Urothelium cell line (cell line): ENCODE measurements at places on chromosomes 6 and 20.

- no peak for DNase-seq
These were observed 6.9 kb downstream of the GLYATL3 start for GRCh38 chr6:49506569-49507111.

GRCh38 chr20:50224531-50225255 is 34.1 kb downstream of the CEBPB start:
- DNase-seq = peak; percentile 60

GRCh38 chr6:144317736-144318135 is 32.6 kb downstream of the UTRN start:
- no peak for DNase-seq

- no peak for DNase-seq
These were observed 89.2 kb downstream of the UST start for GRCh38 chr6:148835920-148836441.

DNA sequence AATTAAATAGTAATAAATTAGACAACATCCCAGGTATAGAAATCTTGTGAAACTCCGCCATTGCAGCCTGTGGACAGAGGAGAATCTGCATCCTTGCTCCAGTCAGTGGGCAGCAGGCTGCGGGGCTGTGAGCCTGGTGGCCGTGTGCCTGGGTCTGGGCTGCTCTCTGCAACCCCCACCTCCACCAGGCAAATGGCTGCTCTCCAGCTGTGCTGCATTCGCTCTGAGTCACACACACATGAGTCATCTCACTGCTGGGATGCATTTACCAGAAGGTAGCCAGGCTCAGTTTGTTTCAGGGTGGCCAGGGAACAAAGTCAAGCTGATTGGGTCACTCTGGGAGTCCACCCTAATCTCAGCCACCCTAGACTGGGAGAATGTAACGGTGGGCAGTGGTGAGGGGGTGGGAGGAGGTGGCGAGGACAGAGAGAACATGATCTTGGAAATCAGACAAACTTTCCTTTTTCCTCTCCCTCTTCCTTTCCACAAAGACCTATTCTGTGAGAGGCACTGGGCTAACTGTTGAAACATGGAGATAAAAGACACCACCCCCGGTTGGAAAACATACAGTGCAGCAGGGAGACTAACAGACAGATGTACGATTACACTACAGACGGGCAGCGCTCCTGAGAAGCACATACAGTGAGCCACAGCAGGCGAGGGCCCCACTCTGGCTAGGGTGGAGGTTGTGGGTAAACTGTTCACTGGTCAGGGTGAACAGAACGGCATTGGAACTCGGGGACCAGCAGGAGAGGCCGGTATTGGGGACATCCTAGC is 59.2 kb downstream of the TRAM2 start:
- peak; percentile 97 for DNase-seq

- no peak for DNase-seq
These were observed 64.4 kb downstream of the EZR start for GRCh38 chr6:158754738-158755137.

GRCh38 chr6:30127238-30128093 is 8.5 kb upstream of the TRIM40 start:
- no peak for DNase-seq

DNA sequence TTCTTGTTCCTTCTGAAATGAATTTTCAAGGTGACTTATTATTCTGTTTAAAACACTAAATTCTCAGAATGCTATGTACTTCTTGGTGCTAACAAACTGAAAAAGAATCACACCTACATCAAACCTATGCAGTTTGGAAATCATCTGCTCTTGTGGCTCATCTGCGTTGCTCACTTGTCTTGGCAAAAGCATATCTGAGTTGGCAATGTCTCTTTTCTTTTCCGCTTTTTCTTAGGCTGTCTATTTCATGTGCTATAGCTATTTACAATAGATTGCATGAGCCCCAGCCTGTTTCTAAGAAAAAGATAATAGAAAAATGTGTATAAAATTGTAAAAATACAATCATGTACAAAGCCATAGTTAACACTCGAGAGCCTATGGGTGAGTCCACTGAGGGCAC is 348.9 kb upstream of the AGPAT4 start:
- DNase-seq = no peak

GRCh38 chr20:62134735-62135231 is 8.4 kb downstream of the PSMA7 start:
- DNase-seq = no peak

DNA sequence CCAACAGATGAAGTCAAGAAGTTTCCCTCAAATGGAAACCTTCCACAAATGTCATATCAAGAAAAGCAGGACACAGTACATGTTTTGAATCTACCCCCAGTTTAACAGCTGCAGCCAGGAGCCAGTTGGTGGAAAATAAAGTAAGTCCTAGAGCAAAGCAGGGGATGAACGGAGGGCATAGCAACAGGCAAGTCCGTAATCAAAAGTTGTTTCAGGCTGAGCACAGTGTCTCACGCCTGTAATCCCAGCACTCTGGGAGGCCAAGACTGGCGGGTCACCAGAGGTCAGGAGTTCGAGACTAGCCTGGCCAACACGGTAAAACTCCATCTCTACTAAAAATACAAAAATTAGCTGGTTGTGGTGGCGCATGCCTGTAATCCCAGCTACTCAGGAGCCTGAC is 2.4 kb upstream of the SALL4 start:
- DNase-seq = no peak

GRCh38 chr6:158158123-158158522 is 9.9 kb downstream of the SERAC1 start:
- DNase-seq = no peak

DNA sequence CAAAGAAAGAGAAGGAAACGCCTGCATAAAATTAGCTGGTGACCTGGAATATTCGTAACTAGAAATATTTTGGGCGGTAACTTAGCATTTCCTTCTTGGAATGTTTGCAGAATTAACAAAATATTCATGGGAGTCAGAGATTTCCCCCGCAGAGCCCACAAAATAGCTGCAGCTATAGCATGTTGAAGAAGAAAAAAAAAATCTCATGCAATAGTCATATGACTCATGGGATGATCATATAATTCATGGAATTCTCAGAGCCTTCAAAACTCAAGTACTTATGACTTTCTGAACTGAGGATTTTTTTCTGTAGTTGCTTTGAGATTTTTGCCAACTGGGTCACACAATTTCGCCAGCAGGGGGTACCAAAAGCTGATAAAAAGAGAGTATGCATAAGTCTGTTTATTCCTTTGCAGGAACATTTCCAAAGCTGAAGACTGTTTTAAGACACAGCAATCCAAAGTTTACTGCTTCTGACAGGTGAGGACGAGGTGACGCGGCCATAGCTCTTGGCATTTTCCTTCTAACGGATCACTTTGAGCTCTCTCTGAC is 586.0 kb upstream of the CHD6 start:
- DNase-seq = no peak

- DNase-seq = no peak
These were observed 4.2 kb downstream of the TPD52L1 start for GRCh38 chr6:125157725-125158124.

DNA sequence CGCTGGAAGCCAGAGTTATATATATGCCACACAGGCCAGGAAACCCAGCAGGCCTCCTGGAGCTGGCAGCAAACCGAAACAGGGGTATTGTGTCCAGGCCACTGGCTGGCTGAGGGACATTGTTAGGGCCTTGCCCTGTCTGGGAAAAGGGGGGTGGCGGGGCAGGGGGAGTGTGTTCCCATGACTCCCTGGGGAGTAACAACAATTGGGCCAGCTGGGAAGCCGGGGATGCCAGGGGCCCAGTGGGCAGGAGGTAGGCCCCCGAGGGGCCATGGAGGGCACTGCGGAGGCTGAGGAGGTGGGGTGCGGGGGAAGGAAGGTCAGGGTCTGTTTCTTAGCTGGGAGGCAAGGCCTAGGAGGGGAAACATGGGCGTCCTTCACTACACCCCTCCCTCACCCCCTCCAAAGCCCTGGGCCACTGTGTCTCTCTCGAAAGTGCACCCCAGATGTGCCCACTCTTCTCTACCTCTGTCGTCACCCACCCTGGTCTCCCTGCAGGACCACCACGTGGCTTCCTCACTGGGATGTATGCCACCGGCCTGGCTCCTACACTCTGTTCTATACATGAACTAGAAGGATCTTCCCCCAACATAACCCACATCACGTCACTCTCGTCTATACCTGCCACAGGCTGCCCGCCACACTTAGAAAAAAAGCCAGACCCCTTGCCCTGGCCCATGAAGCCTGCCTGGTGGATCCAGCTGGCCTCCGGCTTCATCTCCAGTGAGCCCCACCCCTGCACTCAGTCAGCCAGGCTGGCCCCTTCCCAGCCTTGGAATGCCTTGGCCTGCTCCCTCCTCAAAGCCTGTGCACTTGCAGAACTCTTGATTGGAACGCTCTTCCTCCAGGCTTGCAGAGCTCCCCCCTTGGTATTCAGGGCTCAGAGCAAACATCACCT is 7.8 kb upstream of the E2F1 start:
- no peak for DNase-seq

DNA sequence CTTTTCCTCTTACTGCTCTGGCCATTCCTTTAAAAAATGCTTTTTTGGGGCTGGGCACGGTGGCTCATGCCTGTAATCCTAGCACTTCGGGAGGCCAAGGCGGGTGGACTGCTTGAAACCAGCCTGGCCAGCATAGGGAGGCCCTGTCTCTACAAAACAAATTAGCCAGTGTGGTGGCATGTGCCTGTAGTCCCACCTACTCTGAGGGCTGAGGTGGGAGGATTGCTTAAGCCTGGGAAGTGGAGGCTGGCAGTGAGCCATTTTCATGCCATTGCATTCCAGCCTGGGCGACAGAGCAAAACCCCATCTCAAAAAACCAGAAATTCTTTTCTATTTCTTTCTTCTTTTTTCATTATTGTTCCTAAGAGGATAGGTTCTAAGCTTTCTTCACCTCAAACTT is 36.9 kb upstream of the RNF144B start:
- no peak for DNase-seq

DNA sequence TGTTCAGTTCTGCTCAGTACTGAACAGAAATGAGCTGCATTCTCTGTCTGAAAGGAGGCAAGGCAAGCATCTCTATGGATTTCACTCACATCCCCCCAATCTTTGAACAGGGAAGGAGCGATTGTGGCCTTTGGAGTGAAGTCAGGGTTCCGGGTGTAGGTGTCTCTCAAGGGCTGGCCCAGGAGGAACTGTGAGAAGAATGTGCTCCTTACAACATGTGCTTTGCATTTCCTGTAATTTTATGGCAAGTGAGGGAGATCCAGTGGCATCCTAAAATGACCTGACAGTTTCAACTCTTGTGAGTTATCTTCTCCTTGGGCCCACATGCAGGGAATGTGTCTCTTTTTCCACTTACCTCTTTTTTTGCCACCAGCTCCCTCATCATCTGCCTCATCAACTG is 63.0 kb upstream of the RIN2 start:
- no peak for DNase-seq

- no peak for DNase-seq
These were observed 36.7 kb downstream of the LRFN2 start for GRCh38 chr6:40550202-40551101.

- DNase-seq = no peak
These were observed 43.5 kb downstream of the OR2B6 start for GRCh38 chr6:28000351-28001045.

- DNase-seq = peak; percentile 39
These were observed 76.7 kb downstream of the PREP start for GRCh38 chr6:105326216-105326615.

- DNase-seq = no peak
These were observed 8.6 kb upstream of the SERPINB6 start for GRCh38 chr6:2979819-2980464.

- DNase-seq = no peak
These were observed 102.2 kb downstream of the RTN4IP1 start for GRCh38 chr6:106527117-106527516.

- DNase-seq = no peak
These were observed 39.0 kb upstream of the MDFI start for GRCh38 chr6:41599015-41599851.

GRCh38 chr6:120304223-120304622 is 954.7 kb upstream of the MAN1A1 start:
- DNase-seq = no peak

- DNase-seq = peak; percentile 39
These were observed 3.5 kb downstream of the FOXO3 start for GRCh38 chr6:108564178-108564577.

DNA sequence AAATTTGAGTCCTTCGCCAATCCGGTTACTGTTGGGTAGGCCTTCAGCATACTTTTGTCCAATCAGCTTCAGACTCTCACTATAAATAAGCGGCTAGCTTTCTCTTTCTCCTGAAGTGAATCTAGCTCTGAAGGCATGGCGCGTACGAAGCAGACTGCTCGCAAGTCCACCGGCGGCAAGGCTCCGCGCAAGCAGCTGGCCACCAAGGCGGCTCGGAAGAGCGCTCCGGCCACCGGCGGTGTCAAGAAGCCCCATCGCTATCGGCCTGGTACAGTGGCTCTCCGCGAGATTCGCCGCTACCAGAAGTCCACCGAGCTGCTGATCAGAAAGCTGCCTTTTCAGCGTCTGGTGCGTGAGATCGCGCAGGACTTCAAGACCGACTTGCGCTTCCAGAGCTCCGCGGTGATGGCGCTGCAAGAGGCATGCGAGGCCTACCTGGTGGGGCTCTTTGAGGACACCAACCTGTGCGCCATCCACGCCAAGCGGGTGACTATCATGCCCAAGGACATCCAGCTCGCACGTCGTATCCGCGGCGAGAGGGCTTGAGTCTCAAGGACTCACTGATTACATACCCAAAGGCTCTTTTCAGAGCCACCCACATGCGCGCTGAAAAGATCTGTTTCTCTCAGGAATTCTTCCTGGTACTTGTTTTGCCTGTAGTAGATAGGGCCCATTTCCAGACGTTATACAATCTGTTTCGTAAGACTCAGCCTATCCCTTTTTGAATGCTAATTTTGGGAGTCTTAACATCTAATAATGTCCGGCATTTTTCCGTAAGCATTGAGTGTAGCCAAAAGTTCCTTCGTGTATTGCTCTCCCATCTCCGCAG is 102.0 kb downstream of the OR2B2 start:
- peak; percentile 20 for DNase-seq

DNA sequence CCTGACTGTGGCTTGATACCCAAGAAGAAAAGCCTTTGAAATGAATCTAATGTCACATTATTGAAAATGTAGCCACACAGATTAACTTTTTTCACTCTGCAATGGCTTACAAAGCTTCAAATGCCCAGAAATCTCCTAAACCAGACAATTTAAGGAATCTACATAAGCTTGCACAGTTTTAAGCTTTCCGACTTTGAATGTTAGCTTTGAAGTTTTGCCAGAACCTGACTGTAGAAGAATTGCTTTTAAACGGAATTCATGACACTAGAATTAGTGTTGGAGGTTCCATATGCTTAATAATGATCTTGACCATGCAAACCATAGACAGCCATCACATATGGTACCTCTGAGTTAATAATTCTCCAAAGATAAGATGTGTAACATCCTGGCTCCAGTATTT is 798.5 kb upstream of the EPHA7 start:
- DNase-seq = no peak

GRCh38 chr6:41451515-41452163 is 94.5 kb upstream of the FOXP4 start:
- DNase-seq = no peak

DNA sequence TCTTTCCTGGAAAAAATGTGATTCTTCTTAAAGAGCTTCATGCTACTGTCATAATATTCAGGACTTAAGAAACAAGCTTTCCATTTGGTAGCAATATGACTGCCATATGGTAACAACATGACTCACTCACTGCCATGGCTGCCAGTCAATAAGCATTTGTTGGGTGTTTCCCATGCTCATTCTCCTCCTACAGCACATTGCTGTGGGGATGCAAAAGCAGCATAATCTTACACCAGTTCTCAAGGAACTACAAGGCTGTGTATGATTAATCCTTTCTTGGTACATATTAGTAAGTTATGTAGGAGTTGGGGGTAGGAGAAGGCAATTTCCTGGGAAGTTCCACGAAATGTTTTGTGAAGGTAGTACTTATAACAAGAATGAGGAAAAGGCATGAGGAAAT is 76.7 kb downstream of the CEP162 start:
- DNase-seq = no peak

GRCh38 chr20:61321481-61321880 is 69.4 kb downstream of the CDH4 start:
- no peak for DNase-seq
